ENCODE measurements at places on chromosomes 2 and 18.
A peak's percentile ranks its signal among the peaks of the same experiment; 100 is the strongest.

DNA sequence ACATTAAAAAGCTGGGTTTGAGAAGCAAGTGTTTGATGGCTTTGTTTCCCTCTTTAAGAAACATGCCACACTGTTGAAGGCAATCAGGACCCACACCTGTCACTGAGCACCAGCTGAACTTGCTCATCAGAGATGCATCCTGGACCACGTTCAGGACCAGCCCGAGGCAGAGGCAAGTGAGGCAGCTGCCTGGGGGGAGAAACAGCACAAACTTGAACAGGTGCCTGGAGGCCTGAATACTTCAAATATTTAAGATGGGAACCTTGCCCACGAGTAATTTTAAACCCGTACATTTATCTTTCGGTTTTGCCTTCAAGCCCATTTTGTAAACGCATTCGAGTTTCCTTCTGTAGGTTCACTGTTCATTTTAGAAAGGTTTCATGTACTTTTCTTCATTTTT, 421.3 kb downstream of the NYAP2 start:
- DNase-seq = no peak

DNA sequence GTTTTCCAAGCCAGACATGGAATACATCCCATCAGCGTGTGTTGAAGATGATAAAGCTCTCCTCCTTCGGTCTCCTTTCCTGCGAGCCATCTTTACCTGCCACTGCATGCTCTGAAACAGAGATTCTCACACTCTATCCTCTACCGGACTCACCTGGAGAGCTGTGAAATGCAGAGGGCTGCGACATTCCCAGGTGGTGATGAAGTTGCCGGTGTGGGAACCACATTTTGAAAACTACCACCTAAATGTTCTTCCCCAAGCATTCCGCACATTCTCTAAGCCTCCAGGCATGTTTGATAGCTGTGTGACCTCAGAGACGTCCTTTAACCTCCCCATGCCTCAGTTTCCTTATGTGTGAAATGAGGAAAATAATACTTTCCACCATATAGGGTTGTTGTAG, 226.2 kb upstream of the RAB6C start:
- DNase-seq = no peak

DNA sequence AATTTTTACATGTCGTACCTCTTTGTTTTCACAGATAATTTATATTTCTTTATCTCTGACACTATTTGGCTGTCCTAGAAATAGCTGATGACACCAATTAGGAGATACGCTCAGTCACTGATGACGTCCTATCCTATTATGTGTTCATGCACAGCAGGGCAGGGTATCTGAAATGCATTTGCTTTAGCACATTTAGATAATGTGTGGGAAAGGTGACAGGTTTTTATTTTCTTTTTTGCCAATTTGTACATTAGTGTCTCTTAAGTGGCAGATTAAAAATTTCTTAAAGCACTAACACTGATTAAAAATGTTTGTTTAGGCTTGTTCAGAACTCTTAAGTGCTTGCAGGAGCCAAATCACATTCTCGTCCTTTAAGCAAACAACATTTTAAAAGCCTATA, 39.7 kb downstream of the CDC42EP3 start:
- no peak for DNase-seq

GRCh38 chr2:25375371-25375988, 33.8 kb upstream of the DNMT3A start:
- DNase-seq = no peak

- no peak for DNase-seq
Observed at GRCh38 chr2:2812648-2813047, 481.6 kb upstream of the MYT1L start.

DNA sequence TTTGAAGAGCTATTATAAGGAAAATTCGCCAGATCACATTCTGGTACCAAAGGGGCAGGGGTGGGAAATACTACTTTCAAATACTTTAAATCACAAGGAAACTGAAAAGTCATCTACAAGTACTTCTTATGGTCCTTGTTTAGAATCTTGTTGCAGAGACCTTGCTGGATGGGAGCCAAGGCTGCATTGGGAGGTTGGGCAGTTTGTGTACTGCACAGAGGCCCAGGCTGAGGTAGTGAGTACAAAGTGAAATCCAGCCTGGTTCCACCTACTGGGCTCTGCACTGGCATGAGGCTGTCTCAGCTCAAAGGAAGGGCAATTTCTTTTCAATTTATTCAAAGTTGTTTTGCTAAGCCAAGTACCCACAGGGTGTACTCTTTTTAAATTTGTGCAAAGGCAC, 140.3 kb upstream of the DLX2 start:
- DNase-seq = no peak

DNA sequence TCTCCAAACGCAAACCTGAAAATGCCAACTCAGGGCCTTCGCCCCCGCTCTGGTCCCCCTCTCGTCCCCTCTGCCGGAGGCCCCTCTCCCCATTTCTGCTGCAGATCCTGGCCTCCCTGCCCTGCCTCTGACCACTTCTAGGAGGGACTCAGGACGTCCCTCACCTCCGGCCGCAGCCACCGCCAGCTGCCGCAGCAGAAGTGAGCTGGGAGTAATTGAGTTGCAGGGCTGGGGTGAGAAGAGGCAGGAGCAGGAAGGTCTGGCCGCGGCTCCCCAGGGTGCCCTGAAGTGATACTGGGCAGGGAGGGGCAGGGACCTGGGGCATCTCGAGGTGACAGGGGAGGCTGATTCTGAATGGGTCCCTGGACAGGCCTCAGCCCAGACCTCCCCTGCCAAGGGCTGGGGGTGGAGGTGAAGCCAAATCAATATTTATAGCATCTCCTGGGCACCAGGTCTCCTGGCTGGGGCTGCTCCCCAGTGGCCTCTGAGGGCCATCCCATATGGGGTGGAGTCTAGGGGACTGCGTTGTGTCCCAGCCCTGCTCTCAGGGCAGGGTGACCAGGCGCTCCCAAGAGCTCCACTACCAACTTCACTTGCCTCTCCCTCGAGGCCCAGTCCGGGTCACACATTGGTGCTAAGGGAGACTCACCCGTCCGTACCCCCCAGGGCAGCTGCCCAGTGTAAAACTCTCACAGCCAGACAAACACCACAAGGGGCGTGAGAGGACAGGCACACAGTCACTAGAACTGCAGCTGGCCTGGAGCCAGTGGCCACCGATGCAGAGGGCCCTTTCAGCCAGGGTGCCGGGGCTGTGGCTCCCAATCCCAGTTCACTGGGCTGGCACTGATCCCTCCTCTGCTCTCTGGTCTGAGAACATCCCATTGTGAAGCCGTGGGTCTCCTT, 33.0 kb downstream of the KCNIP3 start:
- no peak for DNase-seq

- DNase-seq = peak; percentile 90
Observed at GRCh38 chr2:96531872-96532505, 4.6 kb upstream of the ARID5A start.

- DNase-seq = no peak
Observed at GRCh38 chr2:199220920-199221319, 236.8 kb downstream of the SATB2 start.

GRCh38 chr2:57990118-57990725, 56.4 kb upstream of the VRK2 start:
- no peak for DNase-seq
